Naive thymus-derived CD4-positive, alpha-beta T cell (primary cell): ENCODE measurements at places on chromosomes 1 and 21.

- DNase-seq, result no peak
Observed at GRCh38 chr1:58572690-58573089, 4.4 kb downstream of the TACSTD2 start.

GRCh38 chr1:6265151-6265550, 4.3 kb upstream of the GPR153 start:
- DNase-seq, result no peak

DNA sequence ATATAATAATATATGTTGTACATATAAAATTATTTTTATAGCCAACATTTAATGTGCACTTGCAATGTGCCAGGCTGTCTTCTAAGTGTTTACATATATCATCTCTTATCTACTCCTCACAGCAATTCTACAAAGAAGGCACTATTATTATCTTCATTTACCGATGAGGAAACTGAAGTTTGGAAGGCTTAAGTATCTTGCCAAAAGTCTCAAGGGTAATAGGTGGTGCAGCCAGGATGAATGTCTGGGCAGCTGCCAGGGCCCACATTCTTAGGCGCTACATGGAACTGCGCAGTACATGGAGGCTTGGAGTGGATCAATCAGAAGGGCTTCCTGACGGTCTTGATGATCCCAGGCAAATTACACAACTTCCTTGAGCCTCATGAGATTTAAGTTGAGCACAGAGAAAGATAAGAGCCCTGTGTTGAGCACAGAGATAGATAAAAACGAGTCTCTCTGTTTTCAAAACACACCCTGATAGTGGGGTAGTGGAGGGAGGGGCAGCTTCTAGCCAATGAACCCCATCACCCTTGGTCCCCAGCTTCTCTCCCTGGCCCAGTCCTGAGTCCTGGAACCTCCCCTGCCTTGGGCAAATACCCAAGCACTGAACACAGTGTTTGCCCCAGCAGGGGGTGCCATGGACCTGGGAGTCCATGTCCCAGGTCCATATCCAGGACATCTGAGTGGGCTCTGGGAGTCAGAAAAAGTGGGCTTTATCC, 9.2 kb downstream of the POU3F1 start:
- DNase-seq, result no peak

DNA sequence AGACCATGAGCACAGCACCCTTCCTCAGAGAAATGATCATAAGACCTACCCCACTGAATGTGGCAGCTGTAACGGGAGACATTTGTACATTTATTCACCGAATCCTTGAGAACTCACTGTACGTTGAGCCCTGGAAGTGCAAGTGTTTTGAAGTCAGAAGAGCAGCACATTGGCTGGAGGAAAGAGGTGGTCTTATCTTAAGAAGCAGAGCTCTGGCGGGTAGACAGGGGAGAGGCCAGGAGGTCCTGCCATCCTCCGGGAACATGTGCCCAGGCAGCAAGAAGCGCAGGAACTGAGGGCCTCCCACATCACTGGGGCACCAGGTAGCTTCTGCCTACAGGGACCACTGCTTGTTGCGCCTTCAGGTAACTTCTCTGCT, 169.2 kb upstream of the IRF2BP2 start:
- DNase-seq, result no peak

DNA sequence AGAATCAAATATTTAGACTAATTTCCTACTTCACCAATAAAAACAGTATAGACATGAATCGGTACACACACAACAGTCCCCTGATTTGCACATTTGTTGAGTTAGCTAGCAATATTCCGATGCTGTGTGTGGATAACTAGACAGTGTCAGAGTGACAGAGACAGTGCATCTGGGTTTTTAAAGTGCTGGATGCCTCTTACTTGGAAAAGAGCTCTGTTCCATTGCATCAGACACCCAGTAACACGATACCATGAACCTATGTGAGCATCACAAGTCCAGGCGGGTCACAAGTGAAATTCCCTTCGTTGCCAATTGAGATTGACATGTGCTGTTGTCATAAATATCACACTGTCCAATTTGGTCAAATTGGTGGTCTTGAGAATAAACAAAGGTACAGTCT, 82.0 kb upstream of the ESRRG start:
- no peak for DNase-seq

DNA sequence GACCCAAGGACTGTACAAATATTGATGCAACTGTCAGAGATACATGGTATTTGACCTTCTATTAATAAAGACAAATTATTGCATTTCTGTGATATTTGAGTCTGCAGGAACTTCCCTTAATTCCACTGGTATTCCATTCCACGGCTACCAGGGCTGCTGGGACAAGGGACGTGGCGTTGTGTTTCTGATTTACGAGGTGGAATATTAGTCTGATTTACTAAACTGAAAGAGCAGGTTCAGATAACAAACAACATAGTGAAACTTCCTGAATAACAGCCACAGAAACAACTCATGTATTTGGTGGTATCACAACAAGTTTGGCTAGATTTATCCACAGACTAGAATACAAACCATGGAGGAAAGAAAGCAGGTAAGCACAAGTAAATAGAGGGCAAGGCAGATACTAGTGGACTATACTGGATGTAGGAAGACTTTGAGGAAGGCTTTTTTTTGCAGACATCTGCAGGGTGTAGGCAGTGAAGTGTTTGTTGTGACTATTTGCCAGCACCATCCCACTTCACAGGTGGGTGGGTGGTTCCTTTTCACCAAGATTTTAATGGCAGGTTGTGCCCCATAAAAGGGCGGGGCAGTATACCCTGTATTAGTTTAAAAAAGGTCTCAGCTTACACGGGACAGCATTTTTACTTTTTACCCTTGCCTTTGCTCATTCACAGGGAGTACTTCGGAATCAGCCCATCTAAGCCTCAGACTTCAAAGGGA, 100.4 kb downstream of the FGGY start:
- DNase-seq, result no peak

DNA sequence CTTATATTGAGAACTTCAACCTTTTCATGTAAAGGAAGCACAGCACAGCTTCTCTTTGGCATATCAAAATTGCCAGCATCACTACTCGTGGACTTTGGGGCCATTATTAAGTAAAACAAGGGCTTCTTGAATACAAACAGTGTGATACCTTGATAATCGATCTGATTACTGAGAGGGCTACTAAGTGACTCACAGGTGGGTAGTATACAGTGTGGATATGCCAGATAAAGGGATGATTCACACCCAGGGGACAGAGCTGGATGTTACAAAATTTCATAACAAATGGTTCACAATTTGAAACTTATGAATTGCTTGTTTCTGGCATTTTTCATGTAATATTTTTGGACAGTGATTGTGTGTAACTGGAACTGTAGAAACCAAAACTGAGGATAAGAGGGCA, 15.4 kb downstream of the HDAC1 start:
- no peak for DNase-seq

- peak; percentile 48 for DNase-seq
Observed at GRCh38 chr1:11858968-11859871, 475 bp upstream of the NPPB start.

- DNase-seq, result no peak
Observed at GRCh38 chr1:171937938-171938337, 96.6 kb downstream of the DNM3 start.

GRCh38 chr21:16078382-16078781, 348.6 kb downstream of the USP25 start:
- DNase-seq, result no peak

GRCh38 chr1:67923074-67923473, 89.8 kb upstream of the GNG12 start:
- no peak for DNase-seq

- DNase-seq, result no peak
Observed at GRCh38 chr1:229024528-229025130, 246.3 kb upstream of the RAB4A start.

DNA sequence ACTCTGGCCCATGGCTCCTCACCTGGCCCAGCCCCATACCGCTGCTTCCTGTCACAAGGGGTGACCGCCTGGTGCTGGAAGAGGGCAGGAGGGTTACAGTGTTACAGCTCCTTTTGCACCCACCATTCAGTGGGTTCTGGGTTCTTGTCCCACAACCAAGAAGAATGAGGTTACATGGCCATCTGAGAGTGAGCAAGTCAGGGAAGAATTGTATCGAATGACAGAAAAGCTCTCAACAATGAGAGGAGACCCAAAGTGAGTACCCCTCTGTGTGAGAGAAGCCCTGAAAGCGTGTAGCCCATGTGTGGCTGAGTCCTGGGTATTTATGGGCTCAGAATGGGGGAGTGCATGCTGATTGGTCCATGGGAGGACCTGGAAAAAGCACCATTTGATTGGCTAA, 888.5 kb downstream of the ADGRL2 start:
- no peak for DNase-seq

DNA sequence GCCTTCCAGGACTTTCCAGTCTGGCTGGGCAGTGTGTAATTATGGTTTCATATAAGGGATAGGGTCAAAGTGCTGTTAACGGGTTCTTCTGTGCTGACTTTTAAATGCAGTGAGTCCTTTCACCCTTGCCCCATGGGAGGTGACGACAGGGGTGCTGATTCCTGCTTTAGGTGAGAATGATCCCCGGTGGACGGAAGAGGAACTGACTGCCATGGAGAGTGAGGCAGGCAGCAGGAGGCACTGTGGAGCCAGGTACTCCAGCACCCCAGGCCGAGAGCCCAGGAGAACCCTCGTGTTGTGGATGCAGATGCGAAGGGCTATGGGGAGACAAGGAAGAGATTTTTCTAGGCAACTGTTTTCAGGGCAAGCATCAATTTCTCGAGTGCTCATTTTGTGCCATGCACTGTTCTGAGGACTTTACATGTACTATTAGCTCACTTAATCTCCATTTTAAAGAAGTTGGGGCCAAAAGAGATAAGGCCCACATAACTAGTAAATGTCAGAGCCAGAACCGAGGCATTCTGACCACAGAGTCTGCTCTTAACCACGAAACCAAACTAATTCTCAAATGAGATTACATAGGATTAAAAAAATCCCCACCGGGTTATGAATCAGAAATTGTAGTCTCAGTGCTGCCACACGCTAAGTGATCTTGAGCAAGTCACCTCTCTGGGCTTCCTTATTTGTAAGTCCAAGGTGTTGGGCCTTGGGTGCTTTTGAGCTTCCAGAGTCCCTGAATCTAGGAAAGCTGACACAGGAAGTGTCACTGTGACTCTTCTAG, 28.2 kb downstream of the STPG1 start:
- DNase-seq, result no peak

- DNase-seq, result no peak
Observed at GRCh38 chr1:35836734-35837133, 28.9 kb downstream of the AGO4 start.

DNA sequence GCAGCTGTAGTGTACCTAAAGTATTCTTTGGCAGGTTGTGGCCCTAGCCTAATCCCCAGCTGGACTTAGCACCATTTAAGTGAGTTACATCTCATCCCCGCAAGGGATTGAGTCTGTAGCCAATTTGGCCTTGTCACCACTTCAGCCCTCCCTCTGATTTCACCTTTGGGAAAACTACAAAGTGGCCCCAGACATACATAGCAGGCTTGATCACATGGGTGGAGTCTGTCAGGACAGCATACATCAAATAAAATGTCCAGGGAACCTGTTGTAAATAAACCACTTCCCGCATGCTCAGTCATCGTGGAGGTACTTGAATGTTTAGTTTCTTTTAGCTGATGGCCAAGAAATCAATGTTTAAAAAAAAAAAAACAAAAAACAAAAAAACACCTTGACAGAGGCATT, 142.5 kb downstream of the DHRS3 start:
- no peak for DNase-seq

DNA sequence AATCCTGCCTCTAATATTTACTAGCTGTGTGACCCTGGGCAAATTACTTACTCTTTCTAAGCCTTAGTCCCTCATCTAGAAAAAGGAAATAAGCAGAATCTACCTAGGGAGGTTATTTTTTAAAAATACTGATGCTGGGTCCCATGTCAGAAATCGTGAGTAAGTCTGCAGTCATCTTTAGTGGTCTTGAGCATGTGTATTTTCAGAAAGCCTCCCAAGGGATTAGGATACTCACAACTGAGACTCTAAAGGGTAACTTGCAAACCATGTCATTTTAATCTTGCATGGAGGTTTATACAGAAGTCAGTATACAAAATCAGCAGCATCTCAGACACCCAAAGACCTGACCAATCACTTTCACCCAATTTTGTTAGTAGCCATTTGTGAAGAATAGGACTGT, 43.2 kb downstream of the DSTYK start:
- DNase-seq, result no peak

- no peak for DNase-seq
Observed at GRCh38 chr1:244409701-244410100, 42.0 kb downstream of the ADSS2 start.

DNA sequence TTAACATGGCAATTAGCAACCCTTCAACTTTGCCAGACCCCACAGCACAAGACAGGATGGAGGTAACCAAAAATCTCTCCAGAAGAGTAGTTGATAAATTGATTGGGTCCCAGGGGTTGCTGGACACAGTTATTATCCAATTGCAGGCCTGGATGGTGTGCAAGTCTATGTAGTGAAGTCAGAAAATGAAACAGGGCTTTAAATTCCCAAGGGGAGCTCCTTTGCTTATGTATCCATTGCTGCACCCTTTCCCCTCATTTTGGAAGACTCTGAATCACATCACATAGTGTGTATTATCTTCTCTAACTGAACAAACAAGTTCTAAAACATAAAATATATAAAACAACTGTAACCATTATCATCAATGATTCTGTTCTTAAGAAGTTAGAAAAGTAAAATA, 550.2 kb downstream of the LMO4 start:
- DNase-seq, result no peak

GRCh38 chr1:10193288-10193687, 17.1 kb upstream of the KIF1B start:
- no peak for DNase-seq

DNA sequence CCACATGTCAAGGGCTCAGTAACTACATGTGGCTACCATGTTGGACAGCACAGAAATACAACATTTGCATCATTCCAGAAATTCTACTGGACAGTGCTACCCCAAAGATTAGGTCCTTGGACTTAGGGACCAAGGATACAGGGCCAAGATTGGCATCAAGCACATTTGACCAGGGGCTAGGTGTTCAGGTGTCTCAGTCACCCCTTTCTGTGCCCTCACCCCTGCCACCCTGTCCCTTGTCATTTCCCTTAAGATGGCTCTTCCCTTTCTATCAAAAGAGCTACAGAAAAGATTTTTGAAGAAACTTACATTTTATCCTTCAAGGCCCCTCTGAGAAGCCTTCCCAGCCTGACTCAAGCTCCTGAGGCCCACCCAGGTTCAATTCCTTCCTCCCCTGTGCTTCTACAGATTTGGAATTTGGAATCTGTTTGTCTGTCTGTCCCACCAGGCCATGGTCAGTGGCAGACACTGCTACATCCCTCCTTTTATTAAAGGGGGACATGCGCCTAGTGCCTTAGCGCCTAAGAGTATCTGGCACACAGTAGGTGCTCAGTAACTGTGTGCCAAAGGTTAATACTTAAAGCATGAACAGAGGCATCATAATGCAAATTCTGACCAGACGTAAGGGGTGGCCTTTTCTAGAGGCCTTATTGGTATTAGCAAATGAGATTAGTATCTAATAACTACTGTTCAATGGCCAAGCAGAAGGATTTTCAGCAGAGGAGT, 21.4 kb downstream of the CSF1 start:
- DNase-seq, result no peak

- no peak for DNase-seq
Observed at GRCh38 chr1:107740579-107740978, 224.4 kb downstream of the VAV3 start.
